ENCODE measurements at places on chromosomes 7 and 10.

- DNase-seq, result no peak
These were observed 91.3 kb upstream of the FAM171A1 start for GRCh38 chr10:15462253-15462897.

GRCh38 chr10:116838143-116838725 lies 11.1 kb upstream of the ENO4 start:
- no peak for DNase-seq

GRCh38 chr7:70506434-70506833 lies 625.5 kb upstream of the GALNT17 start:
- DNase-seq, result no peak

DNA sequence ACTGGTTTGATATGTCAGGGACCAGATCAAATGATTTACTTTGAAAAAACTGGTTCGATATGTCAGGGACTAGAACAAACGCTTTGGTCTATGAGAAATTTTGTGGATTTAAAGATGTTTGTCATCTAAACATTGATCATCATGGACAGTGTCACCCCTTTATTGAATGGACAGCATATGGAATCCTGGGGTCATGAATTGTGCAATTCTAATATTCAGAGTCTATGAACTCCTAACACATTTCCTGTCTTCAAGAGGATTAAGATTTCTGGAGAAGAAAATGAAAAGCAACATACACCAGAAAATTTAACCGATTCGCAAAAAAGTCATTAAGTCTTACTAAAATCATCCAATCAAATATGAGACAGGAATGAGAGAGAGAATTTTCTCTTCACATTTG lies 106.4 kb upstream of the FAM133B start:
- DNase-seq, result no peak

GRCh38 chr10:114042895-114043531 lies 653 bp upstream of the ADRB1 start:
- peak; percentile 31 for DNase-seq

DNA sequence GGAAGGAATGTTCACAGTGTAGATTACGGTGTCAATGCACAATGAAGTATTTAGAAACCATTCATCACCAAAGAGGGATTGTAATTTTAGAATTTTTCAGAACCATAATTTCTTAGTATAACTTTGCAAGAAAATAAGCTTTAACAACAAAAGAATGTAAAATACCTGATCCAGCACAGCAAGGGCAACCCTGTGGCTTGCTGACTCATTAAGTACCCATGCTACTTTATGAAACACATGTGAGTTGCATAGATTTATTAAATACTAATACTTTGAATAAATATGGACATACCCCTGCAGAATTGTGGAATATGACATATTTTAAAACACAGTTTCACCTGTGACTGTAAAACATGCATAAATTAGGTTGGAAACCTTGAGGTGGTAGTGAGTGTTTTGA lies 281.3 kb downstream of the ZNF248 start:
- DNase-seq, result no peak

DNA sequence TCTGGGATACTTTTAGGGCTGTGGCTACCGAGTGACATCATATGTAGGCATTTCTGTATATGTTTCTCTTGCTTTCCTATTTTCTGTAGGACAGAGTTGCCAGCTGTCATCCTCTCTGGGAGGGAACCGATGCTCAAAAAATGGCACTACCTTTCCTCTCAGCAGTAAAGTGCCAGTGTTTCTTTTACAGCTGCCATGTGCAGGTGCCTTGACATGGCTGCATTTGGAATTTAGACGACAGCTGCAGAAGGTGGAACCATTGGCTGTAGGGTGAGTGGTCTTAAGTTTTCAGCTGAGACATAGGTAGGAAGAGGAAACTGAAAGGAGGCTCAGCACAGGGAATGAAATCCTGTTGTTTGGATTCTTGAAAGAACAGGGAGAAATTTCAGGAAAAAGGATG lies 20.2 kb upstream of the RPA3 start:
- DNase-seq, result no peak

GRCh38 chr10:71999360-72000072 lies 35.3 kb downstream of the CHST3 start:
- DNase-seq, result peak; percentile 74

- no peak for DNase-seq
These were observed 14.5 kb downstream of the SSC4D start for GRCh38 chr7:76394957-76395356.

GRCh38 chr10:88395677-88396076 lies 187.4 kb downstream of the RNLS start:
- peak; percentile 38 for DNase-seq

- no peak for DNase-seq
These were observed 40.1 kb upstream of the RET start for GRCh38 chr10:43036481-43037428.

- DNase-seq, result peak; percentile 56
These were observed 14.0 kb downstream of the GATAD1 start for GRCh38 chr7:92461027-92462003.

DNA sequence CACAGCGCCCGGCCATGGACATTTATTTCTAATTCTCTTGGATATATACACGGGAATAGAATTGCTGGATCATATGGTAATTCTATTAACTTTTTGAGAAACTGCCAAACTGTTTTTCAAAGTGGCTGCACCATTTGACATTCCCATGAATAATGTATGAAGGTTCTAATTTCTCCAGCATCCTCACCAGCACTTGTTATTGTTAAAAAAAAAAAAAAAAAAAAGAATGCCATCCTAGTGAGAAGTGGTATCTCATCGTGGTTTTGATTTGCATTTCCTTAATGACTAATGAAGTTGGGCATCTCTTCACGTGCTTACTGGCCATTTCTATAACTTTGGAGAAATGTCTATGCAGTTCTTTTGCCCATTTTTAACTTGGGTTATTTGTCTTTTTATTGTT lies 13.5 kb downstream of the CNNM2 start:
- DNase-seq, result no peak

DNA sequence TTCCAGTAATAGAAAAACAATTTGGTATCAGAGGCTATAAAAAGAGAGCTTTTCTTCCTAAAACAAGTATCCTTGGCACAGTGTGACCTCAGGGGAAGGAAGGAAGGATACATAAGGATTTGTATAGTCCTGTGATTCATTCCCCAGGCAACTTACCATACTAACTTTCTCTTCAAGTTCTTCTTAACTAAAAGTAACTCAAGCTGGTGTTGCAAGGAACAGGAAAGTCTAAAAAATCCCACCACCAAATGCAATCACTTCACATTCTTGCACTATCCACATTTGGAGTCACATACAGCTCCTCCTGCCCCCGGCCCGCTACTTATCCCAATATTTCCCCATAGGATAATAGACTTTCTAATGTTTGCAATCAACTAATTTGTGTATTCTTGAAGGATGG lies 84.8 kb downstream of the PRKAG2 start:
- no peak for DNase-seq

DNA sequence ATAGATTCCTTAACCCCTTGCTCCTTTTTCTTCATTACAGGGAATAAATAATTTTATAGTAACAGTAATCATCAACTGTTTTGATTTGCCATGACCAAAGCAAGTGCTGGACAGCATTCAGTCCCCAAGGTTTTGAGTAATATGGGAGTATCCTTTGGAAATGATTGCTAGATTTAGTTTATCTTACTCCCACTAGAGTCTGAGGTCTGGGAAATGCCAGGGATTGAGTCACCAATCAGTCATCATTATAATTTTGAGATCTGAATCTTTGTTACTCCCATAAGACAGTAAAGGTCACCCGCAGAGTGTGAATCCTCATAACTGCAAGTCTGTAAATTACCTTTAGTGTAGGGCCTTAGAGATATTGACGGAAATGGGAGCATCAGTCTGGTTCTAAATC lies 133.7 kb upstream of the SEMA3E start:
- peak; percentile 3 for DNase-seq

DNA sequence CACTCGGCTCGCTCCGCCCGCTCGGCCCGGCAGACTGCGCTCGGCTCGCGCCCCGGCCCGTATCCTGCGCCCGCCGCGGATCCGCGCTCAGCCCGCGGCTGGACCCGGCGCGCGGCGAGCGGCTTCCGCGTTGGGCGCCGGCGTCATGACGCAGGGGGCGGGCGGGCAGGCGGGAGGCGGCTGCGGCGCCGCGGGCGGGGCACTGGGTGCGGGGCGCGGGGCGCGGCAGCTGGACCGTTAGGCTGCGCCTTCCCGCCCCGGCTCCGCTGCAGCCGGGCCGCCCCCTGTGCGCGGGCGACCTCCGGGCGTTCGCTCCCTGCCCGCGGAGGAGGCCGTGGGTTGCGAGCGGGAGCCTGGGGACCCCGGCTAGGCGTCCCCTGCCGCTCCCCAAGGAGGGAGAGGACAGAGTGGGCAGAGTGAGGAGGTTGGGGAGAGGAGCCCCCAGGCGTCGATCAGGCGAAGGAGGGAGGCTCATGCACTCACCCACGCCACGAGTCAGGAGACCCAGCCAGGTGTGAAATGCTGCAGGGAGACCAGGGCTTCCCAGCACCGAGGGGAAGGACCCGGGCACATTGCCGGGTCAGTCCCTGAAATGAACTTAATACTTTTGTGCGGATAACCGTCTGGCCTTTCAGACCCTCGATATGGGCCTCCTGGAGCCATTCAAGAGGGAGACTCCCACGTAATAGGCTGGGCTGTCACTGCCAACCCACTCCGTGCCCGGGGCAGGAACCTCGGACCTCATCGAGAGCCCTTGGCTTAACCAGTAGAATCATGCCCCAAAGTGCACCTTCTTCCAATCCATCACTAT lies at the start of gene PIP4K2A:
Gene PIP4K2A, minus strand, starts transcription at position 100 of the 811 bp plus-strand sequence. CDS start 252 bp downstream, outside the sequence.
- DNase-seq, result peak; percentile 76

DNA sequence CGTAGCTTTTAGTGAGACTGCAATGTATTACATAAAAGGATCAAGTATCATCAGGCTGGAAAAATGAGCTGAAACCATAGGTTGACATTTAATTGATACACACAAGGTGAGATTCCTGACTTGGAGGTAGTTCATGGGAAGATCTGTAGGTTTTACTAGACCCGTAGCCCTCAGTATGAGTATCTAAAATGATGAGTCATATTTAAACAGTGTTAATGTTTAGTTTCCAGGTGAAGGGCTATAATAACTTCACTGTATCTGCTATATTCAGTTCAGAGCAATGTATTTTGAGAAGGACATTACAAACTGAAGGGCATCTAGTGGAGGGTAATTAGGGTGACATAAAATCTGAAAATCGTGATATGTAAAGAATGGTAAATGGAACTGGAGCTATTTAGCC lies 35.0 kb downstream of the ENTPD1 start:
- no peak for DNase-seq

DNA sequence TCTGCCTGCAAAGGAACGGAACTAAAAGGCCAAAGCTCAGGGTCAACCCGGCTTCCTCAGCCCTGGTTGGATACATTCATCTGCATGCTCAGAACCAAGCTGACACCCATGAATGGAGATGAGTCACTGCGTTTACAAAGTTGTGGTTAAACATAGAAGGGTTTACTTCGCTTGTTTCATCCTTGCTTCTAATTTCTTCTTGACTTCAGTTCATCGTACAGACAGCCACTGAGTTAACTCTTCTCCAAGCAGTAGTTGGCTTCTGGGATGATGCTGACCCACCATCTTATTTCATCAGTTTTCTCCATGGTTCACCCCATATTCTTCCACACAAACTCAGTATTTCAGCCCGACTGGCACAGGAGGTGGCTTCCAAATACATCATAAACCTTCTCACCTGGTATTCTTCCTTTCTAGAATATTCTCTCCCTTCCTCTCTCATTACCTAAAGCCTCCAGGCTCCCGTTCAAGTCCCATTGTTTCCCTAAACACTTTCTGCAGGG lies 166.3 kb upstream of the RNF32 start:
- peak; percentile 74 for DNase-seq

- DNase-seq, result no peak
These were observed 735.9 kb downstream of the KCNMA1 start for GRCh38 chr10:76901701-76902100.

GRCh38 chr10:113970641-113971040 lies 73.0 kb upstream of the ADRB1 start:
- DNase-seq, result no peak

DNA sequence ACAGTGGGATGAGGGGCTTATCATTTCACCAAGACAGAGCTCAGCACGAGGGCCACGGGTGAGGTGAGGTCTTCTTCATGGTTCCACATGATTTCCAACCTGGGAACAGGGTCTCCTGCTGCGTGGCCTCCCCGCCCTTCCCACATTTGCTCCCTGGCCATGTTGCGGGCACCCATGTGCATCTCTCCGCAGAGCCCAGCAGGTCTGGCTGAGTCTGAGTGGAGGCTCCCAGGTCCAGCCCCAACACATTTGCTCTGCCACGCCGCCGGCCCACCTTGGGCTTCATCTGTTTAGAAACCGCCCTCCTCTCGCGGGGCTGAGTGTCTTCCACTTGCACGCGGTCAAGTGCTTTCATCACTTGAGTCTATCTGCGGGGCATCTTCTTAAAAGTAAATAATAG lies 14.8 kb upstream of the PRKAR1B start:
- no peak for DNase-seq

DNA sequence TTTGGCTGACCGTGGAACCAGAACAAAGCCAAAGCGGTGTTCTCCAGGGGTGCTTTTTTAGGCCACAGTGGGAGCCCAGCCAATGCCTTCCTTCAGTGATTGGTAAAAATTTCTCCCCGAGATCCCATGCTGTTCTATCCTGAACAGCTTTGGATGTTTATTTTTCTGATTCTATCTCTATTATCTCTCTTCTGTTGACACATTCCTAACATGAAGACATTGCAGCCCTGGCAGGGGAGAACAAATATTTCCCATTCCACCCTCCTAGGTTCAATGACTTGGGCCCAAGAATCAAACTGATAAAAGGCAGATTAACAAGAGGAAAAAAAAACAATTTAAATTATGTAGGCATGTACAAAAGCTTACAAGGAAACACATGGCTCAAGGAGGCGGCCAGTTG lies 162.7 kb downstream of the PFKFB3 start:
- DNase-seq, result peak; percentile 11

DNA sequence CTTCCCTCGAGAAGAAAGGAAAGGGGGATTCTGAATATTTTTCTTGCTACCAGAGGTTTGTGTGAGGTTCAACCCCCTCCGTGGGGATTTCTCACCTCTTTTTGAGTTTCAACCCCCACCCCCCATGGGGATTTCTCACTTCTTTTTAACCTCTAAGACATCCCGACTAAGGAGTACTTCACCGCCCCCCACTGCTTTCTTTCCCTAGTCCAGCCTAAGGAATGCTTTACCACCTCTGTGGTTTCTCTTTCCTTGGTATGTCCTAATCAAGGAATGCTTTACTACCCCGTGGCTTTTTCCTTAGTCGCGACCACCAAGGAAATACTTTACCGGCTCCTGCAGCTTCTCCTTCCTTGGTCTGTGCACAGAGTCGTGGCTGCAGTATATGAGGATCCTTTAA lies 149.4 kb downstream of the LYZL1 start:
- no peak for DNase-seq

GRCh38 chr7:139591550-139592195 lies 68.2 kb downstream of the CLEC2L start:
- DNase-seq, result no peak

DNA sequence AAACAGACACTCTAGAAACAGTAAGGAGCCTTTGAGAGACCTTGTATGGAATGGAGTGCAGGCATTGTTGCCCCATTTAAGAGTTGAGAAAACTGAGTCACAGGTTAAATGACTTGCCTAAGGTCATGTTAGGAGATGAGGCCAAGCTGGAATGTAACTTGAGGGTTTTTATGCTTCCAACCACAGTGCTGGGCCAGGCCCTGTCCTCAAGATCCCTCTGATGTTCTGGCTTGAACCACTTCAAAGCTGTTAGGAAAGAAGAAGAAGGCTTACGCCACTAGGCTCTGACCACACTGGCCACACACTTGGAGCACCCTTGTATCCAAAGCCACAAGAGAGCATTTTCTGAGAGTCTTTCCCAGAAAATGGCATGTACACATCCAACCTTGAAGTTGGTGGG lies 42.7 kb downstream of the PLAU start:
- DNase-seq, result peak; percentile 71
